A673 (cell line): ENCODE measurements at places on chromosomes 11 and 22. TPM values are rescaled to one million over a fixed set of nuclear protein-coding genes. Genes with fewer than 3 reads are reported as not detected.
A peak's percentile ranks its signal among the peaks of the same experiment; 100 is the strongest.

GRCh38 chr11:18264677-18265555 is 1.1 kb upstream of the SAA1 start:
- no peaks in the 10 kb centered on the region for H3K4me1 ChIP-seq
- H3K27ac ChIP-seq: no peak overlapping the region
- H3K27me3 ChIP-seq: no peaks in the 10 kb centered on the region
- H3K36me3 ChIP-seq: no peaks in the 10 kb centered on the region

GRCh38 chr11:60954421-60954820 is 2.4 kb upstream of the SLC15A3 start:
- no peak overlapping the region for H3K27ac ChIP-seq
- H3K36me3 ChIP-seq: no peaks in the 10 kb centered on the region
- no peaks in the 10 kb centered on the region for H3K27me3 ChIP-seq
- H3K4me1 ChIP-seq: no peaks in the 10 kb centered on the region
- no peak overlapping the region for H3K4me3 ChIP-seq

The LMO2 gene
- 39.0 and 46.7 TPM in 2 replicates for total RNA-seq

- H3K27me3 ChIP-seq: no peaks in the 10 kb centered on the region
- no peaks in the 10 kb centered on the region for H3K4me1 ChIP-seq
- H3K27ac ChIP-seq: no peak overlapping the region
- H3K36me3 ChIP-seq: no peaks in the 10 kb centered on the region
- no peak overlapping the region for H3K4me3 ChIP-seq
- DNase-seq: no peak
Observed at GRCh38 chr11:92589512-92589911, 364.9 kb downstream of the FAT3 start.

The OR51E2 gene
- not detected in 2 replicates for total RNA-seq

GRCh38 chr22:30287648-30288418 is 1.5 kb downstream of the CASTOR1 start:
- no peak overlapping the region for H3K27ac ChIP-seq
- H3K4me1 ChIP-seq: peaks cover 26% of the 10 kb centered on the region
- no peaks in the 10 kb centered on the region for H3K36me3 ChIP-seq
- peak; percentile 87 for DNase-seq

DNA sequence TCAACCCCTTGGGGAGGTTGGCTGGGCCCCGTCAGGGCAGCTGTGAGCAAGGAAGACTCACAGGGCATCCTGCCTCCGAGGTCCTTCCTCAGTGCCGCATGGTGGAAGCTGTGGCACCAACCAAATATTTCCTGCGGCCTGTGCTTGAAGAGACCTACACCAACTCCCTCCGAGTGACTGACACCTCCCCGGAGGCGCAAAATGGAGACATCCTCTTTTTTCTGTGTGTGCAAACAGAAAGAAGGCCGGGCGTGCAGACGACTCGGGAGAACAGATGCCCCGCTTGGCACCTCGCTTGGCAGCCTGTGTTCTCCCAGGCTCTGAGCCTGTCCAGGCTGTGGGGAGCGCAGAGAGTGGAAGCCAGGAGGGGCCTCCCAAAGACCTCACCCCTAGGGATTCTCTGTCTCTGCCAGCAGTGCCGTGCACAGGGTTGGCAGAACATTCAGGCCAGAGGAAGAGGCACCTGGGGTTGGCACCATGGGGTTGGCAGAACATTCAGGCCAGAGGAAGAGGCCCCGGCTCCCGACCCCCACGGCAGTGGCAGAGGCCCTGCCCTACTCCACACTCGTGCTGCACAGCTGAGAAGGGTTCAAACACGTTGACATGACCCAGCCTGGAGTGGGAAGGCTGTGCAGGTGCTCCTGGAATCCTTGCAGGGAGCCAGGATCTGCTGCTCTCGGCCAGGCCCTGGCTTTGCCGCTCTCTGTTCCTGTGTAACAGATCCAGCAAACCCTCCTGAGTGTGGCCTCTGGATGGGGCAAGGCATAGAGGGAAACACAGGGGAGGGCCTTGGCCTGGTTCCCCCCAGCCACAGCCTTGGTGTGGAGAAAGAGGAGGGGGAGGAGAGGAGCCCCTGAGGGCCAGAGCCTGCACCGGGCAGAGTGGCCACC is 805.5 kb downstream of the BRD1 start:
- H3K27ac ChIP-seq: no peak overlapping the region
- DNase-seq: no peak
- H3K36me3 ChIP-seq: no peaks in the 10 kb centered on the region
- H3K4me3 ChIP-seq: no peak overlapping the region

DNA sequence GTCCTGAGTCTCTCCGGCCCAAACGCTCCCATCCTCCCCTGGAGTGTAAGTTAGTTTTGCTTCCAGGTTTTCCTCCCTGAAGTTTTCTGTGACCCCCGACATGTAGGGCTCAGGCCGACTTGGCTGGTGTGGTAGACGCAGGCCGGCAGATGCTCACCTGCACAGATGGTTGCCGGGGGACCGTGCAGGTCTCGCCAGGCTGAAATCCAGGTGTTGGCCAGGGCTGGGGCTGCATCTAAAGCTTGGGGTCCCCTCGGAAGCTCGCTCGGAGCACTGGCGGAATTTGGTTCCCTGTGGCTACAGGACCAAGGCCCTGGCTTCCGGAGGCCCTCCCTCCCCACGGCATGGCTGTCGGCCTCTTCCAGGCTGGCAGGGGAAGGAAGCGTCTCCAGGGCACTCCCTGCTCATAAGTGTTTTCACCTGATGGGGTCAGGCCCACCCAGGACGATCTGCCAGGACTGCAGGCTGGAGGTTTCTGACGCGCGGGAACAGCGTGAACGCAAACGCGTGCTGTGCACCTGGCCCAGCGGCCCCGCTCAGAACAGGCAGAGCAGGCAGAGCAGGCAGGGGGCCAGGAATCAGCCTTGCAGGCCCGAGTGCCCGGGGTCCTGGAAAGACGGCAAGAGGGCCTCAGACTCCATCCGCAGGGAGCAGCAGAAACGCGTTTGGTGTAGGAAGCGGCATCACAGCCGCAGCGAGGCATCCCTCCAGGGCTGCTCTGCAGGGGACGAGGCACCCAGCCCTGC is 258.2 kb downstream of the BRD1 start:
- H3K4me1 ChIP-seq: no peaks in the 10 kb centered on the region
- H3K27me3 ChIP-seq: no peaks in the 10 kb centered on the region
- H3K4me3 ChIP-seq: no peak overlapping the region

The GGT5 gene
- not detected in 2 replicates for total RNA-seq

The CLDN5 gene
- 0.21 and 0.22 TPM in 2 replicates for total RNA-seq

The NPAS4 gene
- total RNA-seq: not detected in 2 replicates

GRCh38 chr22:46828323-46828900 is 66.0 kb downstream of the TBC1D22A start:
- no peak overlapping the region for H3K4me3 ChIP-seq
- H3K36me3 ChIP-seq: no peaks in the 10 kb centered on the region
- peaks cover 32% of the 10 kb centered on the region for H3K4me1 ChIP-seq
- no peak for DNase-seq

- no peak overlapping the region for H3K4me3 ChIP-seq
- peaks cover 6% of the 10 kb centered on the region for H3K4me1 ChIP-seq
- no peaks in the 10 kb centered on the region for H3K27me3 ChIP-seq
- no peak overlapping the region for H3K27ac ChIP-seq
Observed at GRCh38 chr11:80959751-80960150, 1518.9 kb upstream of the TENM4 start.

- no peak overlapping the region for H3K27ac ChIP-seq
- no peak overlapping the region for H3K4me3 ChIP-seq
- H3K27me3 ChIP-seq: no peaks in the 10 kb centered on the region
- H3K36me3 ChIP-seq: no peaks in the 10 kb centered on the region
Observed at GRCh38 chr22:47328550-47329243, 566.2 kb downstream of the TBC1D22A start.

- no peak for DNase-seq
- no peaks in the 10 kb centered on the region for H3K4me1 ChIP-seq
- no peak overlapping the region for H3K27ac ChIP-seq
- H3K27me3 ChIP-seq: no peaks in the 10 kb centered on the region
- H3K4me3 ChIP-seq: no peak overlapping the region
Observed at GRCh38 chr11:109815500-109816150, 277.6 kb upstream of the ZC3H12C start.

The CTSF gene
- total RNA-seq: 3.7 and 6.9 TPM in 2 replicates

- DNase-seq: no peak
- H3K4me3 ChIP-seq: no peak overlapping the region
- H3K4me1 ChIP-seq: no peaks in the 10 kb centered on the region
- H3K27me3 ChIP-seq: no peaks in the 10 kb centered on the region
Observed at GRCh38 chr22:49403102-49403501, 424.6 kb downstream of the BRD1 start.

The PNPLA3 gene
- total RNA-seq: 11.8 and 15.6 TPM in 2 replicates

DNA sequence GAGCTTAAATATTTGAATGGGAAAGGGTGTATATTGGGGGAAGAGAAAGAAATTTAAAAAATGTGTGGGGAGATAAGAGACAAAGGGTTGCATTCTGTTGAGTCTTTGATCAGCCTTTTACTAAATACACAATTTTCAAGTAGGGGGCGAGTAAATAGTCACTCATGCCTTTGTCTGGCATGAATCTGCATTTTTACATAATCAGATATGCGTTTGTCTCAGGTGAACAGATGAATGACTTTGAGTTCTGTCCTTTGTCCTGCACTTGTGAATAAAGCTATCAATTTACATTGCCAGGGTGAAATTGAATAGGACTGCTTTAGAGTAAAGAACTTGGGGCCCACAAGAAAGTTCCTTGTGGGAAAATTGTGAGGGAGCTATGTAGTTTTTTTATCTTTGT is 523.6 kb upstream of the LUZP2 start:
- H3K4me1 ChIP-seq: no peaks in the 10 kb centered on the region
- DNase-seq: no peak
- H3K4me3 ChIP-seq: no peak overlapping the region
- no peaks in the 10 kb centered on the region for H3K27me3 ChIP-seq
- no peaks in the 10 kb centered on the region for H3K36me3 ChIP-seq
- no peak overlapping the region for H3K27ac ChIP-seq

The RANGAP1 gene
- 159 and 177 TPM in 2 replicates for total RNA-seq

DNA sequence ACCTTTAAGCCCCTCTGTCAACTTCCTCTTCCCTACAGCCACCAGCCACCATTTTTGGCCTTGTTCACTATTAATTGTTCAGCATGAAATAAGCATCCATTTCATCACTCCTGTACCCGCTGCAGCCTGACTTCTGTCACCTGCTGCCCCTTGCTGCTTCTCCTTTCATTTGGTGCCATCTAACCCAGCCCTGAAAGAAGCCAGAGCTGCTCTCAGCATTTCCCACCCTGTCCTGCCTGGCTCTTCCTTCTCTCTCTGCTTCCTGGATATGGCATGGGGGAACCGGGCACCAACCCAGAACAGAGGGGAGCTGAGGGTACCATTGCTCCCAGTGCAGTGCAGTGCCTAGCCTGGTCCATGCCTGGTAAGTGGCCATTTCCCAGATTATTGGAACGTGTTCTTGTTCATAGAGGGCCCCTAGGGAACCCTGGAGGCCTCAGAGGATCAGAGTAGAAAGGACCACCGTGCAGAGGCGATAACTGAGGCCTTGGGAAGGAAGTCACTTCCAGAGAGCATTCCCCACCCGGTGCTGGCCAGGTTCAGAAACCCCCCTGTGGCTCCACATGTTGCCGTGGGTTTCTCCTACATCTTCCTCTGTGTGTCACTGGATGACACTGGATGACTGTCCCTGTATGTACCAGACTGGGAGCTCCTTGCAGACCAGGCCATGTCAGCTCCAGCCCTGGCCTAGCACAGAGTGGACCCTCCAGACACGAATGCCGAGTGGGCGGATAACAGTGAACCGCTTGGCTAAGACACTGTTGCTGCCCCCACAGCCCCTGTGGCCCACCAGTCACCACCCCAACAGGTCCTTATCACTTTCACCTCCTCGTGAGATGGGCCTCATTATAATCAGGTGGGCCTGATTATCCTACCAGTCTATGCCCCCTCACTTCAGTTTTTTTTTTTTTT is 4.7 kb downstream of the YDJC start:
- H3K4me3 ChIP-seq: no peak overlapping the region
- peaks cover 16% of the 10 kb centered on the region for H3K36me3 ChIP-seq
- peak overlapping the region; percentile 18 for H3K27ac ChIP-seq
- no peaks in the 10 kb centered on the region for H3K27me3 ChIP-seq

The TRPT1 gene
- 43.6 and 59.6 TPM in 2 replicates for total RNA-seq

- no peak overlapping the region for H3K27ac ChIP-seq
- no peak overlapping the region for H3K4me3 ChIP-seq
- no peaks in the 10 kb centered on the region for H3K36me3 ChIP-seq
- no peaks in the 10 kb centered on the region for H3K27me3 ChIP-seq
- peaks cover 5% of the 10 kb centered on the region for H3K4me1 ChIP-seq
Observed at GRCh38 chr11:39992551-39992950, 1466.9 kb downstream of the LRRC4C start.

The TPH1 gene
- total RNA-seq: 0.21 and 0.24 TPM in 2 replicates
